ENCODE measurements at places on chromosomes 1 and 21.

DNA sequence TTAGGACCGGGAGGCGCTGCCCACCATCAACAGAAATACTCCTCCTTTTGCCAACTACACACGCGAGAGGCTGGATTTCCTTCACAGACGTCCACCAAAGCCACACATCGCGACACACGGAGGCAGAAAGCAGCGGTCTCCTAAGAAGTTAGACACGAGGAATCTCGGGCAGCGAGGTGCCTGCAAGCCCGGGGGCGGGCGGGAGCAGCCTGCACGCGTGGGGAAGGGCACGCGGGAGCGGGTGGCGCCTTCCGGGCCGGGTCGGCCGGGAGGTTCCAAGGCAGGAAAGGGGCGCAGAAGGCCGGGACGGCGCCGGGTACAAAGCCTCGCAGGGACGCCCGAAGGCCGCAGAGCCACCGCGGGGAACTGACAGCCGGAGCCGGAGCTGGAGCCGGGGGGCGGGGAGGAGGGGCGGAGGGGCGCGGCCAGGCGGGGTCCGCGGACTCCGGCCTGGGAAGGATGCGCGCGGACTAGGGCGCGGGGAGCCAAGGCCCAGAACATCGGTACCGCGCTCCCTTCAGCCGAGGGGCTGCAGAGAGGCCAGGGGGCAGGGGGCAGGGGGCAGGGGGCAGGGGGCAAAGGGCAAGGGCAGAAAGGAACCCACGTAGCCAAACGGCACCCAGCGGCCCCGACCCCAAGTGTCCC, 722 bp downstream of the NPHP4 start:
- peak; percentile 38 for DNase-seq

GRCh38 chr1:63124666-63125191, 197.6 kb upstream of the FOXD3 start:
- DNase-seq: no peak

DNA sequence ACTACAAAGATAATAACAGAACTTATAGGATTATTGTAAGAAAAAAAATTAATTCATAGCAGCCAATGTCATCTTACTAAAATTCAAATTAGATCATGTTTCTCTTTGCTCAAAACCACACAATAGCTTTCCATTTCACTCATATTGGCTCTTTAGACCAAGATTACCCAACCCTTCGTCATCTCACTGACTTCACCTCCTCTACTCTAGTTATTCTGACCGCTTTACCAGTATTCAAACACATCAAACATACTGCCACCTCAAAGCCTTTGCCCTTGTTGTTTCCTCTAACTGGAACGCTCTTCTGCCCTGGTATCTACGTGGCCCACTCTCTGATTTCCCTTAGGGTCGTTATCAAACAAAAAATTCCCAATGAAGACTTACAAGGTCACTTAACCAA, 1.7 kb downstream of the ANGPTL3 start:
- no peak for DNase-seq

DNA sequence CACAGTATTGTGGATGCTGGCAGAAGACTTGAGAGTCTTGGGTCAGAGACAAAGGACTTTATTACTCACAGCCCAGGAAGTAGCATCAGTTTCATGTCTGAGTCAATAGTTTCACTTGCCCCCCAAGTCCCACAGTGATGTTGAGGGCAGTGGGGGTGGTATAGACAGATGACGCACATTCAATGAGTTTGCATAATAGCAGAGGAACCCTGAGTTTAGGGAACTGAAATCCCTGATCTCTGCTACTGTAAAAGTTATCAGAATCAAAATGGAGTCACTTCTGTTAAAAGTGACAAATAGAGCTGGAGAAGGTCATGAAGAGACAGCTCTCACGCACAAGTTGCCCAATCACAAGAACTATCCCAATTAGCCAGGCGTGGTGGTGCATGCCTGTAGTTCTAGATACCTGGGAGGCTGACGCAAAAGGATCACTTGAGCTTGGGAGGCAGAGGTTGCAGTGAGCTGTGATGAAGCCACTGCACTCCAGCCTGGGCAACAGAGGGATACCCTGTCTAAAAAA, 11.5 kb upstream of the HCRTR1 start:
- peak; percentile 21 for DNase-seq

- no peak for DNase-seq
Measured at GRCh38 chr21:38506661-38507281, 8.5 kb upstream of the ERG start.

- no peak for DNase-seq
Measured at GRCh38 chr1:57157818-57158603, 192.2 kb upstream of the C8B start.

DNA sequence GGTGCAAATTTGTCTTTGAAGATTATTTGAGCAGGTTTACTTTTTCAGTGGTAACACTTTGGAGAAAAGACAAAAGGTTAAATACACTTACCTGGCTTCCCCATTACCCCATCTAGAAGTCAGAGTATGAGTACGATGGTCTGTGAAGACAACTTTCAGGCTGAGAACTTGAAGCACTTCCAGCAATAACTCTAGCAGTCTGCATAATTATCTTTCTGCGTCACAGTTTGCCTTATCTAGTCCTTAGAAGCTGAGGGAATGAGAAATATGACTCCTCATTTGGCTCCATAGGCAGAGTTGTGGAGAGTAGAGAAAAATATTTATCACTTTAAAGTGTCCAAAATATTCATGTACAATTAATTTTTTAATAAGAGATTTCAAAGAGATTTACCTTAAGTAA, 323.4 kb upstream of the CAMK1G start:
- DNase-seq: no peak

GRCh38 chr1:245832771-245833527, 674.1 kb downstream of the SMYD3 start:
- DNase-seq: no peak

DNA sequence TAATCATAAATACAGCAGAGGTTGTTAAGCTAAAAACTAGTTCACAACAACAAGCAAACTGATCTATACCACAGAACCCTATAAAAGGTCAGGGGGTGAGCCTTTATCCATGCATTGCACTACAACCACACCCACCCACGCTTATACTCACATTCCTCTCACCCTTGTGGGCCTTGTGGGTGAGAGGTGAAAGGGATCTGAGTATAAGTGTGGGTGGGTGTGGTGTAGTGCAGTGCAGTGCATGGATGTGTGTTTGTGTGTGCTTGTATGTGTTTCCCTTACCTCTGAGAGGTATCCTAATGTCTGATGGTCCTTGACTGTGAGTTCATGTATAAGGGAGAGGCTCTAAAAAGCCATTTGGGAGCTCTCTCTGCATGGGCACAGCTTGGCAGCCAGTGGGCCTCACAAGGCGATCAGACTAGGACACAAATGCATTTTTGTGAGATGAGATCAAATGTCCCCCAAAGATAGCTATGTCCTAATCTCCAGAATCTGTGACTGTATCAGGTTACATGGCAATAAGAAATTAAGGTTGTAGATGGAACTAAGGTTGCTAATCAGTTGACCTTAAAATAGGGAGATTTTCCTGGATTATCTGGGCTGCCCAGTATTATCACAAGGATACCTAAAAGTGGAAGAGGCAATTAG, 95.5 kb upstream of the DPT start:
- DNase-seq: no peak

- DNase-seq: no peak
Measured at GRCh38 chr1:11529763-11530730, 51.1 kb downstream of the DISP3 start.

- no peak for DNase-seq
Measured at GRCh38 chr1:55484173-55484572, 269.0 kb upstream of the USP24 start.

DNA sequence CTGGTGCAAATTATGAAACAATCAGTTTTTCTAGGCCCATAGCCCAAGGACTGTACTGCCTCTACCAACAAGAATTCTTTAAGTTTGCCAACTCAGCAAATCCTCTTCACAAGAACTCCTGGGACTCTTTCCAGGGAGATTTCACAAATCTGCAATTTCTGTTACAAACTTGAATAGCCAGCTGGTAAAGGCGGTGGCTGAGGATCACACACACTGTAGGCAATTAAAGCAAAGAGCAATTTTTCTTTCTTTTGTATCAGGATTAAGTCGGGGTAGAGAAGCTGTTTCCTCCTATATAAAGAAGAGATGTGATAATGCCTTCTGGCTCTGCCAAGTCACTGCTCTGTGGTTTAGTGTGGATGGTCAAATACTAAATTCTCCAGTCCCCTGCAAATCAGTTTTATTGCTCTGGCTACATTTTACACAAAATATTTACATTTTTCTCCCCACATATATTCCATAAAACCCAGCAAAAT, 1.7 kb downstream of the ALDH9A1 start:
- DNase-seq: no peak

- DNase-seq: no peak
Measured at GRCh38 chr1:118148034-118148433, 37.0 kb downstream of the SPAG17 start.

GRCh38 chr21:41867313-41867712, 11.8 kb downstream of the PRDM15 start:
- no peak for DNase-seq

DNA sequence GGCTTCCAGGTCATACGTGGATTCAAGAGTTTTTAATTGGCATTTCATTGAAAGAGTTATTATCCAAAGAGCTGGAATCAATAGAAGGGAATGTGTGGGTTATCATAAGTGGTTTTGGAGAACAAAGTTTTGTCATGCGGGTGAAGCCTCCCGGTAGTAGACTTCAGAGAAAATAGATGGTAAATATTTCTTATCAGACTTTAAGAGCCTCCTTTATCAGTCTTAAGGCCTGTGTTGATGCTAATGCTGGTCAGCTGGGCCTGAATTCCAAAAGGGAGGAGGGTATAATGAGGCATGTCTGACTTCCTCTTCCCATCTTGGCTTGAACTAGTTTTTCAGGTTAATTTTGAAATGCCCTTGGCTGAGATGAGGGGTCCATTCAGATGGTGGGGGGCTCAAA, 89.7 kb downstream of the ITSN1 start:
- DNase-seq: no peak

GRCh38 chr21:32371913-32372314, 20.9 kb downstream of the URB1 start:
- no peak for DNase-seq

- DNase-seq: no peak
Measured at GRCh38 chr1:115506518-115506917, 135.3 kb upstream of the VANGL1 start.

All from activated naive CD4-positive, alpha-beta T cell treated with anti-CD3 and anti-CD28 coated beads, Interleukin-2, amount 50 U/mL, for 72 hours (primary cell).